ENCODE measurements at places on chromosomes 5 and 9. TPM values are rescaled to one million over a fixed set of nuclear protein-coding genes. Genes with fewer than 3 reads are reported as not detected.

HMCN2 gene
- not detected for total RNA-seq

GRCh38 chr5:54844266-54844665, 141.1 kb downstream of the ESM1 start:
- no peak overlapping the region for H3K4me3 ChIP-seq
- H3K27ac ChIP-seq = no peak overlapping the region
- H3K27me3 ChIP-seq = no peaks in the 10 kb centered on the region
- DNase-seq = no peak
- no peaks in the 10 kb centered on the region for H3K4me1 ChIP-seq

SLIT3 gene
- total RNA-seq = 0.13 TPM

GRCh38 chr9:374736-375135, 160.1 kb downstream of the DOCK8 start:
- no peaks in the 10 kb centered on the region for H3K27me3 ChIP-seq
- no peak overlapping the region for H3K27ac ChIP-seq
- H3K4me1 ChIP-seq = no peaks in the 10 kb centered on the region
- H3K36me3 ChIP-seq = peaks cover 97% of the 10 kb centered on the region
- no peak overlapping the region for H3K4me3 ChIP-seq
- DNase-seq = no peak

PCDHGB5 gene
- total RNA-seq = 0.26 TPM

RLN2 gene
- 4.5 TPM for total RNA-seq

GRCh38 chr9:114513055-114513958, 8.0 kb upstream of the WHRN start:
- no peak overlapping the region for H3K27ac ChIP-seq
- no peaks in the 10 kb centered on the region for H3K36me3 ChIP-seq
- no peak overlapping the region for H3K4me3 ChIP-seq
- H3K4me1 ChIP-seq = peaks cover 3% of the 10 kb centered on the region
- H3K27me3 ChIP-seq = no peaks in the 10 kb centered on the region

GRCh38 chr9:25513509-25514033, 164.7 kb downstream of the TUSC1 start:
- DNase-seq = no peak
- H3K27me3 ChIP-seq = no peaks in the 10 kb centered on the region
- H3K4me1 ChIP-seq = no peaks in the 10 kb centered on the region
- no peak overlapping the region for H3K4me3 ChIP-seq
- no peak overlapping the region for H3K27ac ChIP-seq

OLFML2A gene
- 0.07 TPM for total RNA-seq

INSL4 gene
- not detected for total RNA-seq

DNA sequence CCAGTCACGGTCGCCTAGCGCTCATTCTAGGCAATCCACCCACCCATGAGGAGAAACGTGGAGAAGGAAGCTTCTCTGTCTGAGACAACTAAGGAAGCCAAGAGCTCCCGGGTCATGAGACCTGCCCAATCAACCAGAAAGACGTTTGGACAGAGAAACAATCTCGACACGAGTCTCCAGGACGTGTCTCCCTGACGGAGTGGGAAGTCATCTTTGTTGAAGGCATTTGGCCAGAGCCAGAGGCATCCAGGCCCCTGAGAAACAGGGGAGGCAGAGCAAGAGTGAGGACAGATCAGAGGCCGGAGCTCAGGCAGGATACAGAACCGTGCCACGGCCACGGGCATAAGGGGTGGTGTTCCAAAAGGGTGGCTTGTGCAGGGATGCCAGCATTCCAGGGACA, 479.0 kb downstream of the SPATA31A7 start:
- H3K27ac ChIP-seq = no peak overlapping the region
- no peaks in the 10 kb centered on the region for H3K36me3 ChIP-seq
- no peak overlapping the region for H3K4me3 ChIP-seq
- no peaks in the 10 kb centered on the region for H3K27me3 ChIP-seq
- no peak for DNase-seq

DNA sequence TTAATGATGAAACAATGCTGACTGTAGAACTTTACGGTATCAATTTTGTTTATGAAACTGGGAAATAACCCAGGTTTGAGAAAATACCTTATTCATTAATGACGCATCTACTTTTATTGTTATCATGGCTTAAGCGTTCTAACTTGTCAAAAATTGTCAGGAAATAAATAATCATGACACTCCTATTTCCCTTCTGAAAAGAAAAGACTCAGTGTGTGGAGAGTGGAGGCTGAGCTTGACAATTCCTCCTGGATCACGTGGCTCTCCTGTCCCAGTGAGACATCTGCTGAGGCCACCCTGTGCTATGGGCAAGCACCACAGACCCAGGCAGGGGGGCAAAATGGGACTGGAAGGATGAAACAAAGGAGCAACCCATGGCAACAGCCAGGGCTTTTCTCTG, 466.4 kb downstream of the ZNF608 start:
- DNase-seq = no peak
- H3K4me1 ChIP-seq = no peaks in the 10 kb centered on the region
- no peaks in the 10 kb centered on the region for H3K27me3 ChIP-seq
- no peak overlapping the region for H3K27ac ChIP-seq
- H3K36me3 ChIP-seq = no peaks in the 10 kb centered on the region

GRIN1 gene
- total RNA-seq = not detected

DNA sequence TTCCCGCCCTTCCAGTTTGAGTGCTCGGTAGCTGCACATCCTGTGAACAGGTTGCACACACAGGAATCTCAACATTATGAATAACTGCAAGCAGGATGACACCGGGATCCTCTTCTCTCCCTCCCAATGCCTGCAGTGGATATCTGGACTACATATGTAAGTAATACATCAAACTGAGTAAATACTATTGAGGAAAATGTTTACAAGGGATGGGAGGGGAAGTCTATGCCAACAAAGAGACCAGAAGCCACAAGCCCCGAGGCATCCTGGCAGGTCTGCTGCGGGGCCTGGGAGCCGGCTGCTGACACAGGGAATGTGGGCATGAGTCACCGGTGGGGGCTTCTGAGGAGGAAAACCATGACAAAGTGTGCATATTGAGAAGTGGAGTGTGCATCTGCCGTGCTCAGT, 8.6 kb upstream of the ANKRD33B start:
- no peaks in the 10 kb centered on the region for H3K36me3 ChIP-seq
- H3K4me1 ChIP-seq = peaks cover 12% of the 10 kb centered on the region
- no peak overlapping the region for H3K27ac ChIP-seq
- no peak for DNase-seq
- no peaks in the 10 kb centered on the region for H3K27me3 ChIP-seq
- no peak overlapping the region for H3K4me3 ChIP-seq

DNA sequence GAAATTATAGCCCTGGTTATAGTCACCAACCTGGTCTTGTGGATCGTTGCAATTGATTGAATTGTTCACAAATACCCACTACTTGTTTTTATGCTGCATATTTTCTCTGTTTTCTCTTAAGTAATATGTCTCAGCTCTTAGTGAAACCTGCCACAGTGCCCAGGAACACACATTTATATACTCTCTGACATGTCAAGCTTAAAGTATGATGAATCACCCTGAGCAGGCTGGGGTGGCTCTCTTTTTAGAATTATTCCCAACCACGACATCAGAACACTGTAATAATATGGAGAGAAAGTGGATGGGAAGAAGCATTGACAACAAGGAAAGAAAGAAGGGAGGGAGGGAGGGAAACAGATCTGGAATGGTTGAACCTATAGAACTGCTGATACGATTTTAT, 72.8 kb upstream of the ZNF608 start:
- H3K36me3 ChIP-seq = no peaks in the 10 kb centered on the region
- no peaks in the 10 kb centered on the region for H3K4me1 ChIP-seq
- no peak overlapping the region for H3K27ac ChIP-seq
- no peak for DNase-seq
- H3K27me3 ChIP-seq = no peaks in the 10 kb centered on the region

FYB1 gene
- total RNA-seq = 372 TPM

DNA sequence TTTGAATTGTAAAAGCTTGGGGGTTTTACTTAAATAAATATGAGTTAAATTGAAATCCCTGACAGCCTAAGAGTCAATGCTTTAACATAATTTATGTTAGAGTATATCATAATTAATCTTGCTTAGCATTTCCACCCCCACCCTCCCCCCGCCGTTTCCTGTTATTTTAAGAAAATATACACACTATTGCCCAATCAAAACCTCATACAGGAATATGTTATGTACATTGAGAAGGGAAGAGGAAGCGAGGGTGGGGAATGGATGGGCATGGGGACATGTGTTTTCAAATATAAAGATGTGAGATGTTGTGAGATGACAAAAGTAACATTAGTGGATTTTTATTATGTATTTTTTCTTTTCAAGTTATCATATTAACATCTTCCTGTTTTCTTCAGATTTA, 561.1 kb upstream of the MEF2C start:
- no peak overlapping the region for H3K27ac ChIP-seq
- H3K4me1 ChIP-seq = no peaks in the 10 kb centered on the region
- no peak overlapping the region for H3K4me3 ChIP-seq
- H3K36me3 ChIP-seq = no peaks in the 10 kb centered on the region

GRCh38 chr5:152181461-152181860, 223.6 kb downstream of the NMUR2 start:
- H3K27me3 ChIP-seq = no peaks in the 10 kb centered on the region
- H3K4me1 ChIP-seq = no peaks in the 10 kb centered on the region
- no peak overlapping the region for H3K27ac ChIP-seq

TRIM36 gene
- 0.26 TPM for total RNA-seq

DNA sequence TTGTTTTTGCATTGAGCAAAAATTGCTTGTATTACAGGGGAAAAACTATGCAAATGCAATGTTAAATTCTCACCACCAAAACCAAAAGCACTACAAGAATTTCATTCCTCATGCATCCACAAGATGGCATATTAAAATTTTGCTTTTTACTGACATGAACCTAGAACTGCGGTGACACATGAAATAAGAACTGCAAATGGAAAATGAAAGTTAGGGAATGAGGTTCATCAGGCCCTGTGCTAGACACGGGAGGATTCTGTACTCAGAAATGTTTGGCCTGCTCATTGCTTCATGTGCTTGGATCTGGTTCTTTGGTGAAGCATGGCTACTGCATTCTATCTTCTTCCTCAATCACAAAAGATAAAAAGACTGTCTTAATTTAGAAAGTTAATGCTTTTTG, 9.1 kb upstream of the RFK start:
- peak overlapping the region; percentile 16 for H3K27ac ChIP-seq
- no peak for DNase-seq
- no peak overlapping the region for H3K4me3 ChIP-seq
- no peaks in the 10 kb centered on the region for H3K36me3 ChIP-seq
- H3K4me1 ChIP-seq = peaks cover 3% of the 10 kb centered on the region

GRCh38 chr5:116542619-116543018, 32.0 kb downstream of the SEMA6A start:
- no peaks in the 10 kb centered on the region for H3K4me1 ChIP-seq
- no peaks in the 10 kb centered on the region for H3K27me3 ChIP-seq
- H3K4me3 ChIP-seq = no peak overlapping the region
- no peak for DNase-seq
- H3K36me3 ChIP-seq = no peaks in the 10 kb centered on the region

DNA sequence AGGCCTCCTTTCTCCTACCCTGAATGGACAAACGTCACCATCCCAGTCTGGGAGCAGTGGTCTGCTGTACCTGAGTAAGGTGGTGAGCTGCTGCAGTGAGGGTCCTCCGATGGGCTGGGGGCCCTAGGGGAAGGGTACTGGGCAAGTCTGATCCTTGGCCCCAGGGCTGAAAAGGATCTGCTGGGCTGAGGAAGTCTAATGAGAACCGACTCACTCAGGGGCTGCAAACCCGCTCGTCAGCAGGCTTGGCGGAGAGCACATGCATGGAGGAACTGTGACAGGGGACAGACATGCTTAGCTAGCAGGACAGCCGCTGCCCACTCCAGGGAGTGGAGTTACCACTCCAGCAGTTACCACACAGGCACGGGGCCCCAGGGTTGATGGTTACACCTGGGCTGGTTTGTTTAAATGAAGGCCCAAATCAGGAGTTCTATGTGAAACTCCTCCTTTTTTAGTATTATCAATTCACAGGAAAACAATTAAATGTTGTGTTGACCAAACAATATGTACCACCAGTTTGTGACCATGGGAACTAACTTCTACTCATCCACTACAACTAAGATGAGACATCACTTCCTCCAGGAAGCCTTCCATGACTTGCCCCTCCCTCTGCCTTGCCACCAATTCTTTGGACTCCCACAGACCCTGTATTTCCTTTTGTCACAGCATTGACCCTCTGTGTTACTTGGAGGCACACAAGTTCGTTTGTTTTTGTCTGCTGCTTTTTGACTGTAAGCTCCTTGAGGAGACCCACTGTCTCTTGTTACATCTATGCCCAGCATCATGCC, 56.1 kb upstream of the CPLX2 start:
- H3K4me1 ChIP-seq = no peaks in the 10 kb centered on the region
- H3K27me3 ChIP-seq = no peaks in the 10 kb centered on the region
- no peaks in the 10 kb centered on the region for H3K36me3 ChIP-seq
- DNase-seq = no peak

DNA sequence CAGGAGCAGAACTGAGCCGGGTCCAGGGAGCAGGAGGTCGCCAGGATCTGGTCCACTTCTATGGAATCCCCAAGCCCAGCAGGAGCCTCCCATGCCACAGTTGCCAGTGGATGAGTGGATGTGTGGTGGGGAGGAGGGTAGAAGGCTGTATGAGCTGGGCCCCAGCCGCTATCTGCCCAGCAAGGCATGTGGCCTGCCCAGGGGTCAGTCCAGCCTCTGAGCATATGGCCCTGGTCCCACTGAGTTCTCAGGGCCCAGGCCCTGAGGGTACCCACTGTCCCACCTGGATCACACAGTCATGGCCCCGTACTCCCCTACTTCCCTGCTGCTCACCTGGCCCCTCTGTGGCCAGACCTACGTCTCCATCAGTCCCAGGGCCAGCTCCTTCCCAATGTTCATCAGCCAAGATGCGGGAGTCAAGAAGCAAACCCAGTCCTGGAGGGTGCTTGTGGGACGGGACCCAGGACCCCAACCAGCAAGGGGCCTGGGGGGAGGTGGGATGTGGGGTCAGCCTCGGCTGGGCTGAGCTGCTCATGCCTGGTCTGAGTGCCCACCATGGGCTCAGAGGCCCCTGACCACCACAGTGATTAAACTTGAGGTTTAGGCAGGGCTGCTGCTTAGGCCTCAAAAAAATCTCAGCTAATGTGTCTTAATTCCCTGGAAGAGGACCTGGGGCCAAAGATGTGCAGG, 152.7 kb downstream of the COL23A1 start:
- no peak overlapping the region for H3K27ac ChIP-seq
- DNase-seq = no peak
- H3K36me3 ChIP-seq = no peaks in the 10 kb centered on the region
- H3K4me1 ChIP-seq = peaks cover 3% of the 10 kb centered on the region
- H3K27me3 ChIP-seq = peaks cover 40% of the 10 kb centered on the region

DNA sequence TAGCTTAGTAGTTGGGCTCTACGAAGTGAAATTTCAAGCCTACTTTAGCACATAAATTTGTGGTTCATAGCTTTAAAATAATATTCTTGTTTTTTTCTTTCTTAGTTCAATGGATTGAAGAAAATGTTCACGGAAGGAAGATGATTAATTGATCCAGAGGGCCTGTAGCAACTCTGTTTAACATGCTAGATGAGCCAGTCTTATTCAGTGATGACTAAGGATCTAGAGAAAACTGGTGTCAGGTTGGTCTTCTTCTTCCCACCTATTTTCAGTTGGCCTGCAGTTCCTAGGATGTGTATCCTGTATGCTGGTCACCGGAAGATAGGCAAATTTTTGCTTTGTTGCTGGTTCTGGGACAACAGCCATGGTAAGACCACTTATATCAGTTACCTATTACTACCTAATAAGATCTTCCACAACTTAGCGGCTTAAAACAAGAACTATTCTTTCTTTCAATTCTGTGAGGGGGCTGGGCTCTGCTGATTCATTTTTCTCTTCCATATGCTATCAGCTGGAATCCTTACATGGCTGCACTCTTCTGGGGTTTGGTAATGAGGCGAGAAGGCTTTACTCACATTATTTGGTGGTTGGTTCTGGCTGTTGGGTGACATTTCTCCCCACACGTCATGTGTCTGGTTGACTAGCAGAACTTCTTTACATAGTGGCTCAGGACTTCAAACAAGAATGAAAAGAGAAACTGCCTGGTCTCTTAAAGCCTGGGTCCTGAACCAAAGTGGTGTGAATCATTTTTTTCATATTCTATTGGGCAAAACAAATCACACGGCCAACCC, 182.7 kb upstream of the ACTBL2 start:
- H3K4me3 ChIP-seq = no peak overlapping the region
- H3K27ac ChIP-seq = no peak overlapping the region
- H3K36me3 ChIP-seq = no peaks in the 10 kb centered on the region
- no peaks in the 10 kb centered on the region for H3K4me1 ChIP-seq
